ENCODE measurements at places on chromosomes 2 and 18.
A peak's percentile ranks its signal among the peaks of the same experiment; 100 is the strongest.

GRCh38 chr18:11105463-11105862, 43.9 kb downstream of the PIEZO2 start:
- no peak for DNase-seq

GRCh38 chr18:10524507-10525370, 1.1 kb upstream of the NAPG start:
- DNase-seq: no peak

DNA sequence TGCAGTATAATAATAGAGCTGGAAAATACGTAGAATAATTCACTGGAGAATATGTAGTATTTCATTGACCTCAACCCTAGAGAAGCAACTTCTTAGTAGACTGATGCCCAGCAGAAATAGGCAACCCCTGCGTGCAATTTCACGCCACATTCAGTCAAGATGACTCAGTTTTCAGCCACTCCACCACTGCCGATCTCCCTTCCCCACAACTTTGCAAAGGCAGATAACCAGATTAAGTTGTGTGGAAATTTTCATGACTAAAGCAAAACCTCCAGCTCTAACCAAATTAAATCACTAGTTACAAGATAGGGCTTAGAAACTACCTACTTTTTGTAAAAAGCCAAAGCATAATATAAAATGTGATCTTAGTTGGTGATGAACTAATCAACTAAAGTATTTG, 63.3 kb upstream of the STK17B start:
- DNase-seq: no peak

GRCh38 chr2:232829988-232830387, 40.1 kb upstream of the SNORC start:
- DNase-seq: no peak

DNA sequence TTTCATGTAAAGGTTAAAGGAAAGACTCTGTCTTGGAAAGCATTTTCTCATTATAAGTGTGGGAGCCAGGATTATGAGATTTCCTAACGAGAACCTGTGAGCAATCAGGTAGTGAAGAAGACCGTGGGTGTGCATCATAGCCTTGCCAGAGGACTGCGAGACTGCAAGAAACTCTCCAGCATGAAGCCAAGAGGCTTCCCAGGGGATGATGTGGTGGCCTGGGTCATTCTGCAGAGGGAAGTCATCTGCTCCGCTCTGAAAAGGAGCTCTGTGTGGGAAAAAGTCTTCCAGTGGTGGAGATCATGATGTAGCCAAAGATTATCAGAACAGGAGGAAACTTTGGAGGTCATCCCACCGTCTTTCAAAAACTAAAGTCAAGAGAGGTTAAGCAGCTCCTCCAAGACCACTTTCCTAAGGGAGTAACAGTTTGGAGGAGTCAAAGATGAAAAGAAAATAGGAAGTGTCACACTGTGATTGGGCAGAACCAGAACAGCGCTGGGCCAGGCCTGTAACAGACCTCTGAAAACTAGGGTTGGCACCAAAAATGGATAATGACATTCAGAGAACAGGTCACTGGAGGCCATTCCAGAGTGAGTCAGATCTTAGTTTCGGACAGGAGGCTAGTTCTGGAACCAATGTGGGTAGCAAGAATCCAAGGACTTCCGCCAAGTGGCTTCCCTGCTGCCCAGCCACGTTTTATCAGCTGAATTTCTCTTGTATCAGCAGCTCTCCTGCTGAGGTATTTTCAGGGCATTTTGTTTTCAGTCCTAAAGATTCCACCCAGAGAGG, 113.0 kb downstream of the LRATD1 start:
- no peak for DNase-seq

GRCh38 chr18:31185186-31185950, 22.7 kb upstream of the DSC1 start:
- DNase-seq: no peak

DNA sequence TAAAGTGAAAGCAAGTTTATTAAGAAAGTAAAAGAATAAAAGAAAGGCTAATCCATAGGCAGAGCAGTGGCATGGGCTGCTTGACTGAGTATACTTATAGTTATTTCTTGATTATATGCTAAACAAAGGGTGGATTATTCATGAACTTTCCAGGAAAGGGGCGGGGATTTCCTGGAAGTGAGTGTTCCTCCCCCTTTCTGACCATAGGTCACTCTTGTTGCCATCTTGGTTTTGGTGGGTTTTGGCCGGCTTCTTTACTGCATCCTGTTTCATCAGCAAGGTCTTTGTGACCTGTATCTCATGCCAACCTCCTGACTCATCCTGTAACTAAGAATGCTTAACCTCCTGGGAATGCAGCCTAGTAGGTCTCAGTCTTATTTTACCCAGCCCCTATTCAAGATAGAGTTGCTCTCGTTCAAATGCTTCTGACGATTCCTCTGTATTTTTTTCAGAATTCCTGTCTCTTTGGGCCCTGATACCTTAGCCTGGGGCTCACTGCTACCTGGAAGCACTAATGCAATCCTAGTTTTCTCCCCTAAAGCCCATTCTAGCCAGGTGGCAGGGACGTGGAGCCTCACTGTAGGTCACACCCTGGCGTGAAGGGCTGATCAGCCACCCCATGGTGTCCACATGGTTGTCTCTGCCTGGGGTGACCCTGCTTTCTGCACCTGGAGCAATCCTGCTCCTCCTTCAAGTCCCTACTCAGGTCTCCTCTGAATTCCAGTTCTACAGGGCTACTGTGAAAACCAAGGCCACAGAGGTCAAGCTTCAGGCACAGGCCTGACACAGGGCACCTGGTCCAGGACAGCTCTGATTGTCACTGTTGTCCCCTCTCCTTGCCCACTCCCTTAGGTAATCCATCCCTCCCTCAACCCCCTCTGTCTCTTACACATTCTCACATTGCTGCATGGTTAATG, 6.0 kb upstream of the SLC35F6 start:
- no peak for DNase-seq

DNA sequence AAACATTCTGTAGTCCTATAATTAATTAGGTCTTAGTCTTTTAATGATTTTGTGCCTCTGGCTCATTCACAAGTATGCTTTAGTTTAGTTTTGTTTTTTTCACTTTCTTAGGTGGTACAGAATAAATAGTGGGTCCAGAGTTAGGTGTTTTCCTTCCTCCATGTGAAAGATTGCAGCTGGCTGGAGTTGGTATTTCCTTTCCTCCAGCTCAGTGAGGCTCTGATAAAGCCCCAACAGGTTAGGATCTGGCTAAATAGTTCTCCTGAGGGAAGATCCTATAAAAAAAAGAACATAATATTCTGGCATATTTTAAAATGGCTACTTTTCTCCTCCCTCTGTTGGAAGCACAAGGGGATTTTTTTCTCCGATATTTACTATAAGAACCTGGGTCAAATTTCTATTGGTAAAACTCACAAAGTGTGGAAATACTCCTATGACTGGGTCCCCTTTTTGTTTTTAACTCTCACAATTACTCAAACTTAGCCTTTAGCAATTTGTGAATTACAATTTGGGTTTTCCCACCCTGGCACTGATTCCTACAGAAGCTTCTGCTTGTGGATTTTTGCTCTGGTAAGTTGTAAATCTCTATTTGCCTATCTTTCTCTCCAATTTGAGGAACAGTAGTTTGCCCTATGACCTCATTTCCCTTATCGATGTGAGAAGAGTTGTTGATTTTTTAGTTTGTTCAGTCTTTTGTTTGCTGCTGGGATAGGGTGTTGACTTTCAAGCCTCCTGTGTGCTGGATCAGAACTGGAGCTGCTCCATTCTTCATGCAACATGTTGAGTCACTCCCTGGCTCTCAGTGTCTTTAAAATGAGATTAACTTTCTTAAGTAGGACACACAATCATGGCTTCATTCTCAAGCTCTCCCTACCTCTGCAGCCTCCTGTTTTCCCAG, 500.9 kb downstream of the RNF144A start:
- no peak for DNase-seq

DNA sequence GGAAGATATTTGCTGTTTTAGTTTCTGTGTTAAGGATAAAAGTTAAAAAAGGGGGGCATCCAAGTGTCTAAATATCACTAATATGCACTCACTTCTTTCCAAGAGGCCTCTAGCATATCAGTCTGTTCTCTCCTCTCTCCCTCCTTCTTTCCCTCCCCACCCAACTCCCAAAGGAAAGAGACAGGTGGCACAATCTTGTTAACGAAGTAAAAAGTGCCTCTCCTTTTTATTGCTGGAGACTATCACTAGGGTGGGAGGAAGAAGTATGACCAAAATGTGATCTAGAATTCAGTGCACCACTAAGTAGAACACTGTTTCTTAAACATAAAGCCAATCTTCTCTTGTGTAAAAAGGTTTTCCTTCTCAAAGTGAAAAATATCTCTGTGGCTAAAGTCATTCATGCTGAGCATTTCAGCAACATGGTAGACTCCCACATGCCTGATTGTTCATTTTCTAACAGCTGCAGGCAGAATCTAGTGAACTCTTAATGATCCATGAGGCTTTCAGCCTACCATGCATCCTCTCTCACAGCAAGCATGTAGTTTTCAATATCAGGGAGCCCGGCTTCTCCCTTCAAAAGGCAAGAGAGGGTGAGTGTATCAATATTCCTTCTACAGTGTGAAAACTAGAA, 39.5 kb downstream of the RNU4ATAC start:
- DNase-seq: no peak

DNA sequence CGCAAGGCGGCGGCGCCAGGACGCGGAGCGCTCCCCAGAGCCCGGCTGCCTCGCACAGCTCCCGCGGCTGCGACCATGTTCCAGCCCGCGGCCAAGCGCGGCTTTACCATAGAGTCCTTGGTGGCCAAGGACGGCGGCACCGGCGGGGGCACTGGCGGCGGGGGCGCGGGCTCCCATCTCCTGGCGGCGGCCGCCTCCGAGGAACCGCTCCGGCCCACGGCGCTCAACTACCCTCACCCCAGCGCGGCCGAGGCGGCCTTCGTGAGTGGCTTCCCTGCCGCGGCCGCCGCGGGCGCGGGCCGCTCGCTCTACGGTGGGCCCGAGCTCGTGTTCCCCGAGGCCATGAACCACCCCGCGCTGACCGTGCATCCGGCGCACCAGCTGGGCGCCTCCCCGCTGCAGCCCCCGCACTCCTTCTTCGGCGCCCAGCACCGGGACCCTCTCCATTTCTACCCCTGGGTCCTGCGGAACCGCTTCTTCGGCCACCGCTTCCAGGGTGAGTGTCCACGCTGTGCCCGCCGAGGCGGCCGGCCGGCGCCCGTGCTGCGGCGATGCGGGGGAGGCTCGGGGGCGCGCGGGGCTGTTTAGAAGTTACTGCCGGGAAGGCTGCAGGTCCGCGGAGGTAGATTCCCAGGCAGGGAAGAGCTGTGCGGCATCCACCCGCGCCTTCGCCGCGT, 696 bp downstream of the EMX1 start:
- no peak for DNase-seq

GRCh38 chr2:199462956-199463692, 5.4 kb upstream of the SATB2 start:
- peak; percentile 93 for DNase-seq

DNA sequence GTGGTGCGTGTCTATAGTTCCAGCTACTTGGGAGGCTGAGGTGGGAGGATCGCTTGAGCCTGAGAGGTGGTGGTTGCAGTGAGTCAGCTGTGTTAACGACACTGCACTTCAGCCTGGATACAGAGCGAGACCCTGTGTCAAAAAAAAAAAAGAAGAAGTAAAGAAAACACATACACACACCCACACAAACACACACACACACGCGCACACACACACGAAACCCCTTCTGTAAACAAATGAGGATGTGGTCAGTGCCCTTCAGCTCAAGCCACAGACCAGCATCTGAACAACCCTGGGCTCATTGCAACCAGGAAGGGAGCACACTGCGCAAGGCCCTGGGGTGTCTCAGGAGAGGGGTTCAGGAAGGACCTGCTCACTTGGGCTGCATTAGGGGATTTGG, 47.9 kb upstream of the KCNF1 start:
- no peak for DNase-seq

DNA sequence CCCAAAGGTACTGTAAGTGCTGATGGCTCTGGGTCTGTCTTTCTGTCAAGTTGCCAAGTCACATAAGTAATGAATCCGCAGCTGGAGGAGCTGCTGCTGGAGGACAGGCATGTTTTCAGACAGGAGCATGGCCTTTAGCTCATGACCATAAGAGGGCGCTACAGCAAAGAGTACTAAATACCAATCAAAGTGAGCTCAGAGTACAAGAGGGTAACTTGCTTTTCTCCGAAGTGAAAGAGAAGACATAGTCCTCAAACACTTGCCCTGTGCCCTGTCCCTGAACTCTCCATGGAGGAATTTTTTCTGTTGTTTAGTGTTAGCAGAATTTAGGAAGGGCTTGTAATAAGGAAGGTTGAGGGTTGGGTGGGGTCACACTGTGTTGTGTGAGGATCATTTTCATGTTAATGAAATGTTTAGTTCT, 58.0 kb upstream of the EML6 start:
- peak; percentile 56 for DNase-seq

DNA sequence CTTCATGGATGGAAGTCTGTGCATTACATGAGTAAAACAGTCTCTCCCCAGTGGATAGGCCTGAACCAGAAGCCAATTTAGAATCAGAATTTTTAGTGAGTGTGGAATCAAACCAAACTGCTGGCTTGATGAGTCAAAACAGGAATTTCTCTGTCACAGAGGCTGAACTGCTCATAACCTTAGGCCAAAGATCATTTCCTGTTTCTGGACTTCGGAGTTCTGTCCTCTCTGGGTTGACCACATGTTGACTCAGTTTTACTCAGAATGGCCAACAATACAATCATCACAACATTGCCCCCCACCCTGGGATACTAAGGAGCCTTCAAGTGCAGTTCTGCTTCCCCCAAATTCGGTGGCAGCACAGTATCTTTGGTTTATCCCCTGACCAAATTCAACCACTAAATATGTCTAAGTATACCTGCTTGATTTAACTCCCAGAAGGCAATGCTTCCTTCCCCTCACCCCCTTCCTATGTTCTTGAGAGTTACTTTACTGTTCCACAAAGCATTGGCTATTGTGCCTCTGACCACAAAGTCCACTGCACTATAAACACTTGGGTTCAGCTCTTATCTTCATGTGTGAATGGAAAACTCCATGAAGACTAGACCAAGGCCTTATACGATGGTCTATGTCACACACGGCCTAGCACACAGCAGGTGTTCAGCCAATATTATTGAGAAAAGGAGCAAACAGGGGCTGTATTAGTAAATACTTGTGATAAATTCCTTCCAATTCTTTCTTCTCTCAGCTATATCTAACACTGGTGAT, 67.8 kb downstream of the NXPH2 start:
- DNase-seq: no peak

DNA sequence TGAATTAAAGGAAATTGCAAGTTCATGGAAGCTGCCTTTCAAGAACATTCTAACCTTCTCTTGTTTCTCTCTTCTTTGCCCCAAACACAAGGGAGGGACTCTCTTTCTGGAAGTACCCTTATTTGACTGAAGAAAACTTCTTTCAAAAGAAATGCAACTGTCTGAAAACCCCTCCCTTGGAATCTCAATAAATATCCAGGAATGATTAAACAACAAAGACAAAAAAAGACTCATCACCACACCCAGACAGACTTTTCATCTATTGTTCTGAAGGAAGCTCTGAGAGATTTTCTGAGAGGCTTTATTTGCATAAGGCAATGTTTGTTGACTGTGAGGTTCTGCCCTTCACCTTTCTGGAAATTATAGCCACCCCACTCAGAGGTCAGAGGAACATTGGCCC, 1260.9 kb downstream of the LRP1B start:
- no peak for DNase-seq

DNA sequence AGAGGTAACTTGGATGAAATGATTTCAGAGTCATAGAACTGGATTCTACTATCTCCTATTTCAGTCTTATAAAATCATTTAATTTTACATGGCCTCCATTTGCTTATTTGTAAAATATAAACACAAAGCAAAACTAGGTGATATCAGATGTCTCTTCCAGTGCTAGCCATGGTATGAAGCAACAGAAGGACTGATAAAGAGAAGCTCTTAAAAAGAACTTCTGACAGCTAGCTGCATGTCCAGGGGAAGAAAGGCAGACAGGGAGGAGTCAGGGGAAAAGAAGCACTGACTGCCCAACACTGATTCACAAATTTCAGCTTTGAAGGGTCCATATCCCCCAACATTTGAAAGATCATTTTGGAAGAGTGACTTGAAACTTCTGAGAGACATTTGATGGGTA, 6.4 kb downstream of the SLC8A1 start:
- DNase-seq: no peak
